ENCODE measurements at places on chromosomes 16 and 17.

- H3K27ac ChIP-seq: no peak overlapping the region
- peaks cover 8% of the 10 kb centered on the region for H3K4me1 ChIP-seq
- no peaks in the 10 kb centered on the region for H3K27me3 ChIP-seq
- no peak for DNase-seq
Observed at GRCh38 chr17:57699751-57700219, 45.3 kb downstream of the CCDC182 start.

DNA sequence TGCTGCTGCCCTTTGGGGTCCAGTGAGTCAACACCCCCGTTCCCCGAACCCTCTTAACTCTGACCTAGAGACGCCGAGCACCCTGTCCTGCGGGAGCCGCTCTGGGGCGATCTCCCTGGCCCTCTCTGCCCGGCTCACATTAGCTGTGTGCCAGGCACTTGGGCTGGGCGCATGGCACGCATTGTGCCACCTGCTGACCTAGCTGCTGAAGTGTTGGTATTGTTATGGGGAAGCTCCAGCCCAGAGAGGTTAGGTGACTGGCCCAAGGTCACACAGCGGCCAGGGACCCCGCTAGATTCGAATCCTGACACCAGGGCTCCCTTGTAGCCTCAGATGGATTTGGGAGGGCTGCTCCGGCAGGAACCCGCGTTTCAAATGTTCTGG is 1.1 kb downstream of the HSD17B1 start:
- H3K4me3 ChIP-seq: peak overlapping the region; percentile 92
- no peak for DNase-seq
- H3K36me3 ChIP-seq: no peaks in the 10 kb centered on the region
- H3K27me3 ChIP-seq: no peaks in the 10 kb centered on the region
- H3K27ac ChIP-seq: peak overlapping the region; percentile 76

DNA sequence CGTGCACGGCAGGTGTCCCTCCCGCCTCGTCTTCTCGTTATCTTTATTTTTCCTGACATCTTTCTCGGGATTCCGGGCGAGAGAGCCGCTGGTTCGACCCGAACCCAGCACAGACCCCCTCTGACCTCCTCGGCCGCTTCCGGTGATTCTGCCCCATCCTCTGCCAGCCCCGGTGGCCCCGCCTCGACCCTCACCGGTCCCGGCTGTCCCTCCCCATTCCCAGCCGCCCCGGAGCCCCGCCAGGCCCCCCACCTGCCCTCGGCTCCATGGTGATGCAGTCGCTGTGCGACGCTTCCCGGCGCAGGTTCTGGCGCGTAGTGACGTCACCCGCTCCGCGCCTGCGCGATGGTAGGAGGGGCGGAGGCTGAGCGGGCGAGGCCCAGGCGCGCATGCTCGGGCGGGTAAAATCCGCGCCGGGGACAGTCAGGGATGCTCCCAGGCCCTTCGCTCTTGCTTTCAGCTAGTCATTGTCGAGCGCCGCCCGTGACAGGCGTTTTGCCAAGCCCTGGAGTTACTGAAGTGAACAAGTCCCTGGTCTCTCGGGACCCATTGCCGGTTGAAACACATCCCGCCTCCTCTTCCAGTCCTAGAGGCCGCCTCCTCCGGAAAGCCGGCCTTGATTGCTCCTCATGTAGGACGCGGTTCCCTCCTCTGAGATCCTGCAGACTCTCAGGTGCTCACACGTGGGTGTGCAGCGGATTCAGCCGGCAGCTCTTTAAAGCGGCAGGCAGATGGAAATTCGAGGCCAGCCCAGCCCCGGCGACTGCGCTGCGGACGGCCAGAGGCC is at the start of gene MTHFSD:
TSS of gene MTHFSD (minus strand) at position 319 of the 787 bp plus-strand sequence. CDS start at position 268, 51 bp downstream.
- peaks cover 3% of the 10 kb centered on the region for H3K4me1 ChIP-seq
- DNase-seq: peak; percentile 87
- no peak within 1 kb of the TSS for H3K27ac ChIP-seq

DNA sequence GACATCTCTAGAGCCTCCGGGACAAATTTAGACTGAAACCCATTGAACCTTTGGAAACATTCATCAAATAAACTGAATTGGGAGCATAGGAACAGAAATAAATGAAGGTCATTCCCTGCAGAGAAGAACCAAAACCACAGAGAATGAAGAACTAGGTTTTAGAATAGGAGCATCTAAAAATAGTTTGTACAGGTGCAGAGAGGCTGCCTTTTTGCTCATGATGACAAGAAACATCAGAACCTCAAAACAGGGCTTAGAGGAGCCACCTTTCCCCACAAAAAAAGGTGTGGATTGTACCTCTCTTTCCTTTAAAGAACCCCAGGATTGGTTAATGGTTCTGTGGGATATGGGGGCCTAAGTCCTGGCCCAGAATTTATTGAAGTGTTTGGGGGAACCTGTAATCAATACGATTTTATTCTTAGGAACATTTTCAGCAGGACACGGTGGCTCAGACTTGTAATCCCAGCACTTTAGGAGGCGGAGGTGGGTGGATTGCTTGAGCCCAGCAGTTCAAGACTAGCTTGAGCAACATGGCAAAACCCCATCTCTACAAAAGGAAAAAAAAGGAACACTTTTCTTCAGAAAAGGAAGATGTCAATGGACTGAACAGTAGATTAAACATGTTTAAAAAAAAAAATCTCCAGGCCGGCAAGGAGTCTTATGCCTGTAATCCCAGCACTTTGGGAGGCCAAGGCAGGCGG is 37.7 kb upstream of the SLC47A1 start:
- no peaks in the 10 kb centered on the region for H3K36me3 ChIP-seq
- H3K4me1 ChIP-seq: no peaks in the 10 kb centered on the region
- no peaks in the 10 kb centered on the region for H3K27me3 ChIP-seq
- H3K27ac ChIP-seq: no peak overlapping the region
- DNase-seq: no peak
- no peak overlapping the region for H3K4me3 ChIP-seq

- no peaks in the 10 kb centered on the region for H3K36me3 ChIP-seq
- H3K27ac ChIP-seq: no peak overlapping the region
- H3K4me1 ChIP-seq: no peaks in the 10 kb centered on the region
- no peak overlapping the region for H3K4me3 ChIP-seq
- DNase-seq: no peak
Observed at GRCh38 chr17:199806-200545, 18.5 kb upstream of the DOC2B start.

GRCh38 chr17:75240394-75241142 is 20.8 kb downstream of the GGA3 start:
- no peaks in the 10 kb centered on the region for H3K4me1 ChIP-seq
- H3K36me3 ChIP-seq: peaks cover 97% of the 10 kb centered on the region
- no peak overlapping the region for H3K27ac ChIP-seq
- DNase-seq: peak; percentile 84
- H3K4me3 ChIP-seq: no peak overlapping the region

GRCh38 chr16:24036614-24037013 is 200.8 kb downstream of the PRKCB start:
- no peaks in the 10 kb centered on the region for H3K36me3 ChIP-seq
- no peaks in the 10 kb centered on the region for H3K4me1 ChIP-seq
- no peaks in the 10 kb centered on the region for H3K27me3 ChIP-seq
- H3K27ac ChIP-seq: no peak overlapping the region

DNA sequence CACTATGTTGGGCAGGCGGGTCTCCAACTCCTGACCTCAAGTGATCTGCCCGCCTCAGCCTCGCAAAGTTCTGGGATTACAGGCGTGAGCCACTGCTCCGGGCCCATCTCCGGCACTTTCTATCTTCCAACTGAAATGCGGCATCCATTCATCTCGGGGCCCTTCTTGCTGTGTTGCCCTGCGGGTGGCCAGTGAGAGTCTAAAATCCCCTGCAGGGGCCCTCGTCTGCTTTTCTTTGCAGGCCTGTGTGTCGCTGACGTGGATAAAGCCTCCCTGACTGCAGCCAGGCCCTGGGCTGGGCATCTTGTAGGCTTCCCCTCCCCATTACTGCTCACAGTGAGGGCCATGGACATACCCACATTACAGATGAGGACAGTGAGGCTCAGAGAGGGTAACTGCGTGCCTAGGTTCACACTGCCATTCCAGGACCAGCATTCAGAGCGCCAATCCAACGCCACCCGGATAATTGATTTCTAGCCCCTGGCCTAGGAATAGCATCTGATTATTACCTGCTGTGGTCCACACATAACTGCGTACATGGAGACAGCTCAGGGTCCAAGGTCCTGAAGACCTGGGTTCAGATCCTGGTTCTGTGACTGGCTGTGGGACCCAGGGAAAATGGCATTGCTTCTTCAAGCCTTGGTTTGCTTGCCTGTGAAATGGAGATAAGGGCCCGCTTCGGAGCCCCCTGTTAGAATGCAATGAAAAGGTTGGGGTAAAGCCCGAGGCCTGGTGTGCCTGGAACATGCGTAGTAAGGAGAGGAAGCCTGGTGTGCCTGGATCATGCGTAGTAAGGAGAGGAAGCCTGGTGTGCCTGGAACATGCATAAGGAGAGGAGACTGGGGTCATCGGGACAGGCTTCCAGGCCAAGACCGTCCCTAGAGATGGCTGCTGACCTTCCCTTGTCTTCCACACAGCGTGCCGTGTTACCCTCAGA is 25.0 kb downstream of the CRISPLD2 start:
- no peak for DNase-seq
- H3K36me3 ChIP-seq: peaks cover 67% of the 10 kb centered on the region
- H3K27me3 ChIP-seq: no peaks in the 10 kb centered on the region

- H3K4me1 ChIP-seq: peaks cover 4% of the 10 kb centered on the region
- DNase-seq: no peak
- no peaks in the 10 kb centered on the region for H3K27me3 ChIP-seq
- no peak overlapping the region for H3K27ac ChIP-seq
Observed at GRCh38 chr17:27993723-27994310, 48.7 kb upstream of the NLK start.

DNA sequence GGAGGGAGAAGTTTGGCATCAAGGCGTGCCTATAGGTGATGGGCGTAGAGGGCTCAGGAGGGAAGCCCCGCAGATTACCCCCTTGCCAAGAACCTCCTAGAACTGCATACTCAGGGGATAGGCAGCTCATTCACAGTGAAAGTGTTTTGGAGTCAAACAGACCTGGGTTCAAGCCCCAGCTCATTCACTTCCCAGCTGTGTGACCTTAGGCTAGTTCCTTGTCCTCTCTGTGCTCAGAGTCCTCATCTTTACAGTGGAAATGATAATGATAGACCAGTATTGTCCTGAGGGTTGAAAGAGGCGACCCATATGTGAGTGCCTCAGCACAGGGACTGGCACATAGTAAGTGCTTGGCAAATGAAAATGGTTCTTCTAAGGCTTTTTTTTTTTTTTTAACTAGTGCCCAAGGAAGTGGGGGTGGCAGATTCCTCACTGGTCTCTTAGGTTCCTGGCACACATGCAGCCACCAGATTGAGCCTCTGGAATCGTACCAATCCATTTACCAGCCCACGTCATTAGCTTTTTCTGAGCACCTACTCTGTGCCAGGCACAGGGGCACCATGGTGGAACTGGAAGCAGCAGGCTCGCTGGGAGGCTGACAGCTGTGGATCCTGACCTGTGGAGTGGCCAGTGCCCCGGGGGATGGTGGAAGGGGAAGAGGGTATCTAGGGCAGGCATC is 75.8 kb downstream of the SREBF1 start:
- no peak overlapping the region for H3K27ac ChIP-seq
- no peak overlapping the region for H3K4me3 ChIP-seq
- H3K36me3 ChIP-seq: peaks cover 12% of the 10 kb centered on the region
- no peaks in the 10 kb centered on the region for H3K4me1 ChIP-seq

- H3K4me3 ChIP-seq: no peak overlapping the region
- no peak for DNase-seq
- H3K27me3 ChIP-seq: no peaks in the 10 kb centered on the region
- no peaks in the 10 kb centered on the region for H3K36me3 ChIP-seq
- H3K27ac ChIP-seq: no peak overlapping the region
- H3K4me1 ChIP-seq: peaks cover 2% of the 10 kb centered on the region
Observed at GRCh38 chr17:66507103-66507923, 204.9 kb downstream of the PRKCA start.

DNA sequence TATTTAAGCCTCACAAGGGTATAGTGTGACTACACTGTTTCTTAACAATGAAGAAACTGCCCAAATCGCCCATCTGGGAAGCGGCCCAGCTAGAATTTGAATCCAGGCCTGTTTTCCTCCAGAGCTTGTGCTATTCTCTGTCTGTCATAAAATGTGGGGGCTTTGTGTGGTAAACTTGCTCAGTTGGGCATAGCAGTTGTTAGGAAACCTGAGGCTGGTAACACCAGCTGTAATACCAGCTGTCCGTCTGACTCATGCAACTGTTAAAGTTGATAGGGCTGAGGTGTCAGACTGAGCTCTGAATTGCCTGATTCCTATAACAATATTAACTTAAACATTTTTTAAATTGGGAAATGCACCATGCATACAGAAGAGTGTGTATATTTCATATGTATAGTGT is 9.3 kb downstream of the NOD2 start:
- H3K4me1 ChIP-seq: no peaks in the 10 kb centered on the region
- no peak overlapping the region for H3K4me3 ChIP-seq
- no peaks in the 10 kb centered on the region for H3K27me3 ChIP-seq
- H3K27ac ChIP-seq: no peak overlapping the region

DNA sequence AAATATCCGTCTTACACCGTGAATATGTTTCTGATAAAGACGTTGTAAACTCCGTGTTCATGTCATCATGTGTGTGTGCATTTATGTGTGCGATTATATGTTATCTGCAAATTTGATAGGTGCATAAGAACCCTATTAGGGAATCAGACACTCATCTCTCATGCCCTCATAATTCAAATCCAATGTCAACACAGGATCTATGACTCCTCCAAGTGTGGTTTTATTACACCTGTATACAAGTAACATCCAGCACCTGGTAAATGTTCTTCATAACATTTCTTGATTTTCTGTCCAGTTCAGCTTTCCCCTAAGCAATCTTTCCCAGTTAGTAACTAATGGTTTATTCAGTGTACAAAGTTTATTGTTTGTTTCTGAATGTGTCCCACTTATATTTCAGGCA is 681.9 kb downstream of the CDH11 start:
- H3K4me3 ChIP-seq: no peak overlapping the region
- H3K4me1 ChIP-seq: peaks cover under 1% of the 10 kb centered on the region
- H3K27me3 ChIP-seq: no peaks in the 10 kb centered on the region
- no peak for DNase-seq

DNA sequence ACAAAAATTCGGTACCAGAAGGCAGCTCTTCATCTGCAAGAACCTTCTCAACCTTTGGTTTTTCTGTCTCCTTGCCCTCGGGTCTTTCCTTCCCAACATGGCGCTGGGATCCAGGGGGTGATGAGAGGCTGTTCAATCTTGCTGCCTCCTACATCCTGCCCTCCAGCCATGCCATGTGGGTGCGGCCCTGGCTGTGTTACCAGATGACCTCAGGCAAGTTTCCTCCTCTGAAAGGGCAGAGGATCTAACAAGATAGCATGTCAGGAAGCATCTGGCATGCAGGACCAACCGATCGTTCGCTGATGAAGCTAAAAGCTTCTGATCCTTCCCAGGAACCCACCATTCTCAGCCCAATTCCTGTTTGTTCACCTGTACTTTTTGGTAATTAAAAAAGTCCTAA is 36.8 kb upstream of the BCAR1 start:
- H3K36me3 ChIP-seq: peaks cover 7% of the 10 kb centered on the region
- H3K4me1 ChIP-seq: peaks cover 2% of the 10 kb centered on the region
- no peak overlapping the region for H3K27ac ChIP-seq
- no peak for DNase-seq
- no peak overlapping the region for H3K4me3 ChIP-seq

GRCh38 chr17:8532021-8532420 is 96.3 kb downstream of the NDEL1 start:
- peaks cover 58% of the 10 kb centered on the region for H3K36me3 ChIP-seq
- no peaks in the 10 kb centered on the region for H3K27me3 ChIP-seq
- H3K4me1 ChIP-seq: no peaks in the 10 kb centered on the region
- no peak for DNase-seq

GRCh38 chr16:23757116-23757515 is 2.3 kb downstream of the CHP2 start:
- DNase-seq: no peak
- no peaks in the 10 kb centered on the region for H3K4me1 ChIP-seq
- no peaks in the 10 kb centered on the region for H3K27me3 ChIP-seq
- no peak overlapping the region for H3K4me3 ChIP-seq
- H3K27ac ChIP-seq: no peak overlapping the region
- no peaks in the 10 kb centered on the region for H3K36me3 ChIP-seq

Measured in trophoblast cell (in vitro differentiated cells and primary cell).